GM06990 (cell line): ENCODE measurements at places on chromosomes 4 and X.

GRCh38 chrX:118807151-118808017 is 16.2 kb upstream of the ZCCHC12 start:
- DNase-seq: peak; percentile 9

GRCh38 chrX:11908371-11908770 is 150.3 kb downstream of the MSL3 start:
- DNase-seq: peak; percentile 13

DNA sequence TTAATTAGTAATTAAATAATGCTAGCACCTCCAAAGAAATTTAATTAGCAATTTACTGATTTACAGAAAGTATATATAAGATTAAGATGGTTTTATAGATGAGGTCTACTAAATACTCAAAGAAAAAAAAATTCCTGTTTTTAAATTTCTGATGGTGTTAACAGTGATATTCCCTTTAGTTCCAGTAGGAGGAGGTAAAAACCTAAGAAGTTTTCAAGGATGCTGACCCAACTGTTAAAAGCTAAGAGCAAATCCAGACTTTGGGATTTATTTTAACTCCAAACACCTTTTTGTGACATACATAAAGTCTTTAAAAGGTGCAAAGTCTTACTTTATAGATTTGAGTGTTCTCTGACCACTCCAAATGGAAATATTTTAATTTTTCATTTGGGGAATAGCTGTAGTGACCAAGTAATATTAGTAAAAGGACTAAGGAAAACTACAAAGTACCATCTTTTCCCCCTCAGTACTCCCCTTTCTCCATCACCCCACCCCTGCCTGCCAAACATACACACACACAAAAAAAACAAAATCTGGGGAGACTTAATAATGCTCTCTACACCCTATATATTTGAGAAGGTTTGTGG is 34.2 kb upstream of the CSN1S1 start:
- no peak for DNase-seq

DNA sequence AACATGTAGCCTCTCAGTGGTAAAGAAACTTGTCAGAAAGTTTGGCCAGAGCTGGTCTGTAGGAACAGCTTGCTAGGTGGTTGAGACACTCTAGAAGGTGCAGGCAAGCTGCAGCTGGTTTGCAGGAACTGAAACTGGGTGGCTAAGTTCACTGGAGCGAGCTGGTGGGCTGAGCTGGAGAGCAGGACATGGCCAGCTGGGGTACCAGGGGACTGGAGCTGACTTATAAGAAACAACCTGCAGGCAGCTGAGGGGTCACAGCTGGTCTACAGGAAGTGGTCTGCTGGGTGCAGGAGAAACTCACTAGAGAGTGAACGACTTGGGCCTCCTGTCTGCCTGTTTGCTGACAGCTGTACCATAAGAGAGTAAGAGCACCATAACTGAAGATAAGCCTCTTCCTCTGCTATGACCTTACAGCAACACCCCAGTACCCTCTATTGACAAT is 157.1 kb upstream of the LNX1 start:
- peak; percentile 91 for DNase-seq

- DNase-seq: peak; percentile 80
These were observed 63.6 kb downstream of the SPINK2 start for GRCh38 chr4:56757821-56758411.

- DNase-seq: no peak
These were observed 8.1 kb downstream of the HGFAC start for GRCh38 chr4:3449574-3450534.

DNA sequence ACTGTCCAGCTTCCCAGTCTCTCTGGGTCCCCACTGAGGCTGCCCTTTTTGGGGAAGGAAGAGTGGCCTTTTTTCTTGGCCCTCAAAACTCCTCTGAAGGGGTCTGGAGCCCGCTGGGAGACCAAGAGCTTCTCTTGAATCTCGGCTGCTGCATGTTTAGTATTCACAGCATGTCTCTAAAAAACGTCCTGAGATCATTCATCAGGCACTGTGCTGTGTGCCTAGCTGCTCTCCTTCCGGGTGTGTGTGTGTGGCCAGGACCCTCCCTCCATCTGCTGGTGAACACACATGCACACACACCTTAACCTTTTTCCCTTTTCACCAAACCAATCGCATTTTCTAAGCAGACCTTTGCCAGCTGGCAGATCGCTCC is 841 bp upstream of the FRMPD3 start:
- no peak for DNase-seq

GRCh38 chr4:121898150-121898549 is 27.9 kb upstream of the BBS7 start:
- DNase-seq: no peak

DNA sequence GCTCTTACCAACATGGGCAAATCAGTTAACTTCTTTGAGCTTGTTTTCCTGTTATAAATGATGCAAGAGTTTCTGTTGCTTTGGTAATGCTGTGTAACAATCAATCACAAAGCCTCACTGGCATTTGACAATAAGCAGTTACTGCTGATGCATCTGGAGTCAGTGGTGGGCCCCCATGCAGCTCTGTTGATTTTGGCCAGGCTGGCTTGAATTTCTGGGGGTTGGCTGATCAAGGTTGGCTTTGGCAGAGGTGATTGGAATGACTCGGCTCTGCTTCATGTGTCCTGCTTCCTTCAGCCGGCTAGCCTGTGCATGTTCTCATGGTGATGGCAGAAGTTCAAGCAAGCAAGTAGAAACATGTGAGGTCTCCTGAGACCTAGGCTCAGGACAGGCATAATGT is 90.4 kb downstream of the PHEX start:
- DNase-seq: no peak

GRCh38 chrX:63809173-63809572 is 24.2 kb upstream of the ARHGEF9 start:
- no peak for DNase-seq

GRCh38 chrX:23855569-23855968 is 52.2 kb downstream of the APOO start:
- DNase-seq: no peak

GRCh38 chrX:147850875-147851274 is 60.8 kb upstream of the FMR1 start:
- DNase-seq: no peak

- no peak for DNase-seq
These were observed 47.4 kb downstream of the WWC2 start for GRCh38 chr4:183146478-183146877.

DNA sequence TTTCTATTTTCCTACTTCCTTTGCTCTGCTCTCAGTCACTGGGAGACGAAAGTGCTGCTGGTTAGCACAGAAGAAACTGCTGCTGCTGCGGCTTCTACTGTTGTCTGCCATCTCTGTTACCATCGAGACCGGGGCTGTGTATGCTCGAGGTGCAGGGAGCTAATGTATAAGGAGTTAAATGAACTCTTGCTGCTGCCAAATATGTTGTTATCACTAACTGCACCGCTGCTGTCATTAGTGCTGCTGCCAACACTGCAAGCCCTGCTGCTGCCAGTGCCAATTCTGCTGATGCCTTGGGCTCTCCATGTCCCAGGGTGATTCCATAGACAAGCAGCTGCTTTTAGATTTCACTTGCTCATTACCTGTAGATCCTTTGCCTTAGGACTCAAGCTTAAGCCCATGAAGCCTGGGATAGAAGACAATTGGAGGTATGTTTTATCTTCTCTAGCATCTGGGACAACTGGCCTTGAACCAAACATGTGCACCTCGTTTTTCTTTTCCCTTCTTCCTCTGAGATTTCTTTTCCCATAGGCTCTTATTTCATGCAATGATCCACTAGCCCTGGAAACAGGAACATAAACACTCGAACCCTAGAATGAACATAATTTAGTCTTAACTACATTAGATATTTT is 107.8 kb downstream of the CCSER1 start:
- DNase-seq: no peak

DNA sequence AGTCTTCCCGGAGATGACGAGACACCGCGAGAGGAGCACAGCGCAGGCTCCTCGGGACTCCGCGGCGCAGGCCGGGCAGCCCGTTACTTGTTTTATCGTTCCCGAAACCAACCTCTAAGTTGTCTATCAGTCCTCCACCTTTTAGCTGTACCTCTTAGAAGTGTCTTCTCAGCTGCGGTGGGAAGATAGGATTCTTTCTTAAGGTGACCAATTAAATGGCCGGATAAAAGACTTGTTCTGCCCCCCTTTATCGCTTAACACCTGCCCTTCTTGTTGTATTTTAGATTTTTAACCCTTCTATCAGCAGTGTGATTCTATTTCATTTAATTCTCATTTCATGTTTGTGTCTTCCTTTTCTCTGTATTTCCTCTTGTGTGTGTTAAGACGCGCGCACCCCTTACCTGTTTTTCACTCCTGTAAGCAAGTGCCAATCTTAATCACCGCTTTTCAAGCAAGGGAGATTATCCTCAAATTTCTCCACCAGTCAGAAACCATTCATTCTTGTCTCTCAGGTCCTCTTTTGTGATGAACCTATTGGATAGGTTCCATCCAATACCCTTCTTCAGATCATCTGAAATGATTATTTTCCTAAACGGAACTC is at the start of gene SLC9B2:
SLC9B2 (minus strand) TSS at position 15 of the 601 bp plus-strand sequence. CDS start 9,211 bp downstream, outside the sequence.
- no peak for DNase-seq

DNA sequence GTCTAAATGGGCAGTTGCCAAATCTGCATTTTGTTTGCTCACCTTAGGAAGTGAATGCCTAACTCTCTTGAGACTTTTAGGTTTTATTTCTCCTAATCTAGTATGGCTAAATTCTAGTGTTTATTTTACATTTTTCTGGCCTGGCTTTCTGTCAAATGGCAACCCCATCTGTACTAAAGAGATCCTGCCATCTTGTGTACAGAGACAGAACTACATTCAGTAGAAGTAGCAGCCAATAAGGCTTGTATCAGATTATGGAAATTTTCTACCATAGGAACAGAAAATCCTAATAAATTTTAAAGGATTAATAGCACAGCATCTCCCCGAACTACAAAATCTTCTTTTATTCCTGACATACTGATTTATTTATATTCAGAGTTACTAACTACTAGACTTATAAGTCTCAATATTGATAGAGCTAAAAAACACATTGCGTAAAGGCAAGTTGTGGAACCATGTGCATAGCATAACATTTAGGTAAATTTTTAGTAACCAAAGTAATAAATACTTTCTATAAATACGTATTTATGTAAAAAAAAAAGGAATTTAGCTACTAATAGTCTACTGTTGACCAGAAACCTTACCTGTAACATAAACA is 45.5 kb downstream of the TMEM144 start:
- no peak for DNase-seq

GRCh38 chr4:57154191-57154590 is 44.0 kb upstream of the IGFBP7 start:
- no peak for DNase-seq

DNA sequence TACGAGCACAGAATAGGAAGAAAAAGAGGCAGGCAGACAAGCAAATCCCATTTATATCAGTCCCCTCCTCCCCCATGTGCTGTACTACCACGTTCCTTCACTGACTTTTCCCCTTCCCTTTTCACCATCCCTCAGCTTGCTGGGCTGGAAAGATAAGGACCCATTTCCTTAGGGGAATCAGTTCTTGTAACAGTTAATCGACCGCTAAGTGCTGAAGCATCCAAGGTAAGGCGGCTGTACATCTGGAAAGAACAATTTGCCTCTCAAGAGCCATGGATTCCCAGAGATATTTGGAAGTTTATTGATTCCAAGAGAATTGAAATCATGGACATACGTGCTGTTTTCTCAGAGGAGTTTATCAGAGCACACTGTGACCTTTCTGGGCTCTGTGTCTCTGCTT is 1688.0 kb downstream of the STIM2 start:
- DNase-seq: no peak

DNA sequence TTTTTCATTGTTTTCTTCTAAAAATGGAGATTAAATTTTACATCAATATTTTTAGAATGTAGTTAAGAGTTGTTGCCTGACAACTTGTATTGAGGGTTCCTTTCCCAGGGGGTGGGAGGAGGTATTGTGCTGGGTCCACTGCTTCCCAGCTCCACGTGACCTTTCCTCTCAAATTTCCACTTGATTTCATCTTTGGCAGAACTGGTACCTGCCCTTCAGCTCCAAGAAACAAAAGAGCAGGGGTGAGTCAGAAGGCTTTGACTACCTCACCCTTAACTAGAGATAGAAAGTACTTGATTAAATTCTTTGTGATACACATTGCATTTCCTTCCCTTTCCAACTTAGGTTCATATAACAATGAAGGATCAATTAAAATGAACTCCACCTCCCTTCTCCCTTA is 19.7 kb downstream of the TRIM2 start:
- no peak for DNase-seq

GRCh38 chr4:17250591-17250990 is 261.3 kb downstream of the QDPR start:
- no peak for DNase-seq

DNA sequence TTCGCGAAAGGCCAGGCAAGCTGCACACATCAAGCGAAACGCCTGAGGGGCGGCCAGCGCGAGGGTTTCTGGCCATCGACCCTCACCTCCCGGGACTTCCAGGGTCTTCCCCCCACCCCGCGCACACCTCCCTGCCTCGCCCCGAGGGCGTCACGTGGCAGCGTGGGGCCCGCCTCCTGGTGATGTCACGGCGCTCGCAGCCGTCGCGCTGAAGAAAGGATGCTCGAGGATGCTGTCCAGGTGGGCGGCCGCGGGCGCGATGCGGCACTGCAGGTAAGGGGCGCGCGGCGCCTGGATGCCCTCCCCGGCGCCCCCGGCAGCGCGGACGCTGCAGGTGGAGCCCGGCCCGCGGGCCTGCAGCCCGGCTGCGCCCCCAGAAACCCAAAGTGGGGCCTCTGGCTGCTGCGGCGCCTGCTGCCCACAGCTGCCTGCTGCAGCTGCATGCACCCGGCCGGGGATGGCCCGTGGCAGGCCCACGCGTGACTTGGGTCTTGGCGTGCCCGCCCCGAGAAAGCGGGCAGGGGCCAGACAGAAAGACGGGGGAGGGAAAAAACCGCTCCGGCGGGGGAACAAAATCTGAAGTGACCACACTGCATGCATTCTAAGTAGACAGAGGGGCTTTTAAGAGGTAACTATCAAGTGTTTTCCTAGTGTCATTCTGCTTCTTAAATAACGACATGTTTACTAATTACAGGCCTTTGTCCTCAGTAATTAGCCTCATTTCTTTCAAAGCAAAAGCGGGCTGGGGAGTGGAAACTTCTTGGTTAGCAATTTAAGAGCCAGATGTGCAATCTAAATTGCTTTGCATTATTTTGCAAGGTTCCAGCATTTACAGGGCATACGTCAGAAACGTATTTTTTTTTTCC is 1.7 kb downstream of the CLCN4 start:
- DNase-seq: peak; percentile 38

- DNase-seq: no peak
These were observed 109.6 kb downstream of the SPRY1 start for GRCh38 chr4:123506011-123506695.

GRCh38 chrX:53223068-53223693 is 1.8 kb downstream of the KDM5C start:
- DNase-seq: no peak

GRCh38 chr4:73309211-73309610 is 50.6 kb upstream of the ANKRD17 start:
- no peak for DNase-seq

- DNase-seq: no peak
These were observed 3.8 kb upstream of the NSG1 start for GRCh38 chr4:4383085-4383484.

DNA sequence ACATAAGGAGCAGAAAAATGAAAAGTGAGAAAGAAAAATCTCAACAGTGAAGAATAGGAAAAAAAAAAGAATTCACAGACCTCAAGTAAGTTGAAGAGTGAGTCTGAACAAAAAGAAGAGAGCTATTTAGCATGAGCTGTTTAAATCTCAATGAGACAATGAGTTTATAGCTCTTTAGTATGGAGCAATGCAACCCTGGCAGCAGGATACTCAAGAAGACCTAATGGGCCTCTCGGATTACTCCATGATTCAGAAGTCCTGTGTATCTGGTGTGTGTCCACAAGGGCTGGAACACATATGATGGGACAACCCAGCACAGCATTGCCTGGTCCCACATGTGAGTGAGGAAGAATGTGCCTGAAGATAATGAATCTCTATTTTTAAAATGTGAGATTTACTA is 563.1 kb upstream of the INTU start:
- DNase-seq: no peak
